ENCODE measurements at places on chromosomes 1 and 21. TPM values are rescaled to one million over a fixed set of nuclear protein-coding genes. Genes with fewer than 3 reads are reported as not detected.

DNA sequence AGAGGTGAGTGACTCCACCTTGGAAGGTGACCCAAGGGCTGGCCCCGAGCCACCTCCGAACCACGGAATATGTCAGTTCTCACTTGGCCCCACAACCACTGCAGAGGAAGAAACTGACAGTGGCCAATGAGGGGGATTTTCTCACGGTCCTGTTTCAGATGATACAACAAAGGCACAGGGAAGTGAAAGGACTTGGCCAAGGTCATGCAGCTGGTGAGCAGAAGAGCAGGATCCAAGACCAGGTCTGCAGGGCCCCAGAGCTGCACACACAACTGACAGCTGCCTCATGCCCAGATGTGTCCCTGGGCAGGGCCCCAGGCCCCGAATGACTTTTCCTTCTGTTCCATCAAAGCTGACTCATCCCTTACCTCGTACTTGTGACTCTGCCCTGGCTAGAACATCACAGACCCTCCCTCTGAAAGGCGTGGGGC is 25.8 kb upstream of the EVA1B start:
- peaks cover 8% of the 10 kb centered on the region for H3K4me1 ChIP-seq
- DNase-seq = no peak
- H3K4me3 ChIP-seq = no peak overlapping the region
- H3K27me3 ChIP-seq = no peaks in the 10 kb centered on the region

DNA sequence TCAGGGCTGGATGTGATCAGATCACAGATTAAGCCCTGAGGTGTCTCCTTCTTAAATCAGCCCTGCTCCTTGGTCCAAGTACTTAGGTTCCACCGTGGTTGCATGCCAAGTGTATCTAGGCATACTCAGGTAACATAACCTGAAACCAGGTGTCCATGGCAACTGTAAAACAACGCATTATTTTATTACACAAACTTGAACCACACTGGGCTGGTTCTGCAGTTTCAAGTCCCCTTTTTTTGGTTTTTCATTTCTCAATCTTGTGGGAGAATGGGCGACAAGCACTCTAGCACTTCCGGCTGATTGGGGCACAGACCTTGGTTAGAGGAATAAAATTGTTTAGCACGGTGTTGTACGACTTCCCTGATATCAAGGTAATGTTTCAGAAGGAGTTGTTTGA is 65.2 kb downstream of the GBP6 start:
- no peak overlapping the region for H3K27ac ChIP-seq
- no peaks in the 10 kb centered on the region for H3K27me3 ChIP-seq
- H3K4me1 ChIP-seq = no peaks in the 10 kb centered on the region
- H3K4me3 ChIP-seq = no peak overlapping the region
- DNase-seq = no peak

- peaks cover 16% of the 10 kb centered on the region for H3K4me1 ChIP-seq
- no peak for DNase-seq
- no peaks in the 10 kb centered on the region for H3K27me3 ChIP-seq
- no peaks in the 10 kb centered on the region for H3K36me3 ChIP-seq
- no peak overlapping the region for H3K27ac ChIP-seq
- no peak overlapping the region for H3K4me3 ChIP-seq
Measured at GRCh38 chr1:81519987-81520386, 280.7 kb upstream of the ADGRL2 start.

- no peaks in the 10 kb centered on the region for H3K36me3 ChIP-seq
- peaks cover 3% of the 10 kb centered on the region for H3K27me3 ChIP-seq
- H3K4me1 ChIP-seq = peaks cover 7% of the 10 kb centered on the region
- H3K27ac ChIP-seq = no peak overlapping the region
Measured at GRCh38 chr1:48978413-48978812, 201.7 kb upstream of the BEND5 start.

KDM1A gene
- total RNA-seq = 226 TPM
